MM.1S (cell line): ENCODE measurements at places on chromosomes 4 and X.

- DNase-seq: no peak
Observed at GRCh38 chrX:130944230-130944629, 41.2 kb upstream of the ENOX2 start.

GRCh38 chr4:186606591-186606992 lies 51.2 kb upstream of the MTNR1A start:
- DNase-seq: no peak

- DNase-seq: no peak
Observed at GRCh38 chr4:126627255-126627654, 1005.5 kb upstream of the INTU start.

- no peak for DNase-seq
Observed at GRCh38 chrX:981791-982626, 230.4 kb downstream of the CRLF2 start.

DNA sequence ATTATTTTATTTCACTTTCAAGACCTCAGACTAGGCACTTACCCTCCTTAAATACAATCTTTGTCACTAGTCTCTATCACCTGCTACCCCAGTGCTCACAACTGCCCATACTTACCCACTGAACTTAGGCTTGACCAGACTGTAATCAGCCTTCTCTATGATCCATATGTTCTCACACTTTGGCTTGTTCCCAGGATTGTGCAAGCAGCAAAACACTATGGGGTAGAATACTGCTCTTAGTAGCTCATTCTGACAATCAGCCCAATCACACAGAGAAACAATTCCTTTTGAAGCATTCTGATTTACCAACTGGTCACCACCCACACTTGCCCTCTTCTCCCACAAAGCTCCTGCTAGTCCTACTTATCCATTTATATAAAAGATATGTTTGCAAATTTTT lies 878.3 kb downstream of the FSTL5 start:
- no peak for DNase-seq

- DNase-seq: no peak
Observed at GRCh38 chr4:139469869-139470268, 15.9 kb downstream of the RAB33B start.

GRCh38 chrX:56231537-56232090 lies 542 bp upstream of the KLF8 start:
- DNase-seq: no peak

DNA sequence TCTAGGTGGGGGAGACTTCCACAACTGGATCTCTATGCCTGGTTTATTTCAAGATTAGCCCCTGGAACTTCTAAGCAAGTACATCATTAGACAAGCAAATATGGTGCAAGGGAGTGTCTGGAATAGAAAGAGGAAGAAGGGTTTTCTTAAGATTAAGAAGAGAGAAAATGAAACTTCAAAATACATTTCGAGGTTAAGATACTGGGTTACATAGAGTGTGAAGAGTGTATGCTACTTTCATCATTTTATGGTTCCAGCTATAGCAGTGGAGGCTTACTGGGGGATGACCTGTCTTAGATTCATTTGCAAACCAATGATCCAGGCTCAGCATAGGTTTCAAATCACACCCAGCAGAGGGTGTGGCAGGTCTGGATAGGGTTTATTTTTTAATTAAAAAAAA lies 144.4 kb upstream of the GATB start:
- peak; percentile 17 for DNase-seq

DNA sequence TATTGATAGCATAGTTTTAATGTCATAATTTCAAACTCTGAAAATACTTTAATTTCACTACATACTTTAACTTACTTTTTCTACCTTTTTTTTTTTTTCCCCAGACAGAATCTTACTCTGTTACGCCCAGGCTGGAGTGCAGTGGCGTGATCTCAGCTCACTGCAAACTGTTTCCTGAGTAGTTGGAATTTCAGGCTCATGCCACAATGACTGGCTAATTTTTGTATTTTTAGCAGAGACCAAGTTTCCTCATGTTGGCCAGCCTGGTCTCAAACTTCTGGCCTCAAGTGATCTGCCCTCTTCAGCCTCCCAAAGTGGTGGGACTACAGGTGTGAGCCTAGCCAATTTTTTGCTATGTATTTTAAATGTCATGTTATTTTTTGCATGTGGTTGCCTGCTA lies 741.6 kb downstream of the TRAM1L1 start:
- no peak for DNase-seq

- DNase-seq: peak; percentile 61
Observed at GRCh38 chr4:89308161-89308500, 531 bp upstream of the GPRIN3 start.
